ENCODE measurements at places on chromosomes 16 and 17.

DNA sequence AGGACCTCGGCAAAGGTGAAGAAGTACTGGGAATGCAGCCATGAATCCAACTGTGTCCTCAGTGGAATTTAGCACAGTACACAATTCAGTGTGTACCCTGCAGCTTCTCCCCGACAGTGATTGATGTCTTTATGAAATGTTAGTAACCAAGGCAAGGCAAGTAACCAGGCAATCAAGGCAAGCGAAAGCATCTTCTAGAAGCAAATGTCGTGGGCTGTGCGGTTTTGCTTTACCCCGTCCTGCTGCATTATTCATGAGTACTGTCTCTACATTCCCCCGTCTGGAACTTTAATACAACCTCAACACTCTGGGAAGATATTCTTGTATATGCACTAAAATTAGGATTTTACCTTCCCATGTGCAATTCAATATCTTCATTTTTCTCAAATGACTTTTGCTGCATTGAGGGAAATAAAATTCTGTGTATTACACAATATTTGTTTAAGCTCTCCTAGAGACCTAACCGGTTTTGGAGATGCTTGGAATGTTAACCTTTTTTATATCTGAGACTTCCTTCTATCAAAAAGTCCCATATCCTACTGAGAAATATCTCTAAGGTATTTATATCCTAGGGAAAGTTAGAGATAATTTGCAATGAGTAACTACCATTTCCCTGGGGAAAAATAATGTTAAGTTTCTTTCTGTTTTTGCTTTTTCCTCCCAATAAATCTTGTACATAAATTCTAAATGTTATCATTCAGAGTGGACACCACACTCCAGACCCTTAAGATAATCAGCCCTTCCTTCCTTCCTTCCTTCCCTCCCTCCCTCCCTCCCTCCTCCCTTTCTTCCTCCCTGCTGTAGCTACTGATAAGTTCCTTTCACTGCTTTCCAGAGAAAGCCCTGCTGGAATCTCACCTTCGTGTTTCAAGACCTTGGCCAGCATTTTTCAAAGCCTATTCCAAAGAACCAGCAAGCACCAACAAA is 51.9 kb upstream of the ADORA2B start:
- no peak for DNase-seq

DNA sequence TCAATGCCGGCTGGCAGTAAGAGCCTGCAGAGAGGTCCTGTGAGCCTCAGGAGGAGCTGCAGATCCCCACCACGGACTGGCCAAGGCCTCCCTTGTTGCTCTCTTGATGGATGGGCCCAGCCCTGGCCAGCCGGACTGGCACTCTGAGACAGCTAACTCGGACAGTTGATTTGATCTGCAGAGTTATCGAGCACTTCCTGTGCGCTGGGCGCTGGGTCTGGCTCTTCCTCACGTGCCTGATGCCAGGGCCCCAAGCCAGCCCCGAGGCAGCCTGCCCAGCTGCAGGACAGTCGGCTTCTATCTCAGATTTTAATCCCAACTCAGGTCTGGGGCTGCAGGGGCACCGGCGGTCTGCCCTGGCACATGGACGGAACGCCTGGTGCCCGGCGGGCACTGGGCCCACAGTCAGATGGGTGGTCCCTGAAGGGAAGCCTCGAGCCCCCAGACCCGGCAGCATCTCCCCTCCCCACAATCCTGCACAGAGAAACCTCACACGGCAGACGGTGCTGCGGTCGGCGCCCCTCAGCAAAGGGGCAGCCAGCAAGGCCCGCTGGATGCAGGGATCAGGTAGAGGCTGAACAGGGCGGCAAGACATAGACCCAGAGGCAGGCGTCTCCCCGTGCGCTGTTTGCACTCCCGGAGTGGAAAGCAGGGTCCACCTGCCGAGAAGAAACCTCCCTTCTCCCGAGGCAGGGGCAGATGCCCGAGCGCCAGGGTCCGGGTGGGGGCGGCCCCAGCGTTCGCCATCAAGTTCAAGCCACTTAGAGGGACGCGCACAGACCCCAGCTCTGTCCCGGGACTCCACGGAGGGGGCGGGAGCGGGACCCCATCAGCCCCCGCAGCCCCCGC is 34.0 kb downstream of the TIMM22 start:
- no peak for DNase-seq

GRCh38 chr16:76182041-76182635 is 95.1 kb upstream of the CNTNAP4 start:
- no peak for DNase-seq

DNA sequence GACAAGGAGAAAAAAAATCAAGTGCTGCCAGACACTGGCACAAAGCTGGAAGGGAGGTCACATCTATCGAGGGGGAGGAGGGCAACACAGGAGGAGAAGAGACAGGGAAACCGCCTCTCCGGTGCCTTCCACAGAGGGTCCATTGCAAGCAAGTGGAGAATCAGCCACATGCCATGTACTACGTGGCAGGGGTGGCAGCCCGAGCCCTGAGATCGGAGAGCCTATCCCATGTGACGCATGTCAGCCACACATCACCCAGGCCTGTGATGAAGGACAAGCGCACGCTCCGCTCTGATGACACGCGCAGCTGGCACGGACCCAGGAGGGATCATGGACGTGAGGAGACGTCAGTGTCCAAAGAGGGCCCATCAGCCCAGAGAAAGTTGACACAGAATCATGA is 30.1 kb downstream of the ADCY9 start:
- DNase-seq, result no peak

- no peak for DNase-seq
Observed at GRCh38 chr16:84811529-84811928, 8.3 kb upstream of the CRISPLD2 start.

- no peak for DNase-seq
Observed at GRCh38 chr17:32855620-32856019, 21.3 kb downstream of the MYO1D start.

- DNase-seq, result no peak
Observed at GRCh38 chr16:86951831-86952598, 365.2 kb downstream of the C16orf95 start.

DNA sequence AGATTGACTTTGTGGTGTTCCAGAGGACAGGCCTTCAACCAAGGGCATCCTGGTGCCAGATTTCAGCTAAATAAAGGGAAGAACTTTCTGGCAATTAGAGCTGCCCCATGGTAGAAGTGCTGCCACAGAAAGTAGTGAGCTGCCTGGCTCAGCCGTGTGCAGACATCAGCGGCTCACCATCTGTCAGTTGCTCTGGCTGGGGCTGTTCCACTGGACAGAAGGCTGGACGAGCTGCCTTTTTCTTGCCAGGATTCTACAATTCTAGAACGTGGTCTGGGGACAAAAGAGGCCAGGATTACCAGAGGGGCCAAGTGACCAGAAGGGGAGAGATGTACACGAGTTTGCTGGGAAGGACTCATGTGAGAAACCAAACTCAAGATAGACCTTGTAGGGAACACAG is 107.0 kb upstream of the RPL38 start:
- DNase-seq, result no peak

- DNase-seq, result no peak
Observed at GRCh38 chr16:63717806-63718205, 1404.1 kb downstream of the CDH11 start.

DNA sequence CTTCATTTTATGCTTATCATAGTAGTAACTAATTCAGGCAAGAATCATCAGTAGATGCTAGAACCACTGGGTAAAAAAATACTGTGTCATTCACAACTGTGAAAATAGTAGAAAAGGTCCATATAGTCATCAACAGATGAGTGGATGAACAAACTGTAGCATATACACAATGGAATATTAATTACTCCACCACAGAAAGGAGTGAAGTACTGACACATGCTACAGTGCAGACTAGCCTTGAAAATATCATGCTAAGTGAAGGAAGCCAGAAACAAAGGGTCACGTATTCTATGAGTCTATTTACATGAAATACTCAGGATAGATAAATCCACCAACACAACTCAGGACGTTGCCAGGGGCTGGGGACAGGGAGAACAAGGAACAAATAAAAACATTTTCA is 13.3 kb downstream of the USP22 start:
- no peak for DNase-seq

GRCh38 chr17:65975878-65976277 is 216.1 kb downstream of the CEP112 start:
- DNase-seq, result no peak

GRCh38 chr17:14859542-14859941 is 405.6 kb downstream of the PMP22 start:
- no peak for DNase-seq

- no peak for DNase-seq
Observed at GRCh38 chr16:58128181-58128631, 975 bp downstream of the CFAP20 start.

GRCh38 chr16:50644245-50644644 is 36.9 kb downstream of the SNX20 start:
- no peak for DNase-seq

DNA sequence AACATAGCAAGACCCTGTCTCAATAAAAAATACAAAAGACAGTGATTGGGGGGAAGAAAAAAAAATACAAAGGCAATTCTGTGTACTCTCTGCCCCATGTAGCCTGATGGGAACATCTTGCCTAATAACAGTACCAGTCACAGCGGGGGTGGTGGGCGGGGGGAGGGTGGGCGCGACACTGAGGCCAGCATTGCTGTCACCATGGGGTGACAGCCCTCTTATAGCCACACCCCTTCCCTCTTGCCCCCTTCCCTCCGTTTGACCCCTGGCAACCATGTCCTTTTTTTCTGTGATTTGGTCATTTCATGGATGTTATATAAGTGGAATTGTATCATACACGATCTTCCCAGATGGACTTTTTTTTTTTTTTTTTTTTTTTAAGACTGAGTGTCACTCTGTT is 80.9 kb downstream of the DNAH17 start:
- no peak for DNase-seq

GRCh38 chr16:49473773-49474172 is 100.2 kb downstream of the C16orf78 start:
- DNase-seq, result no peak

DNA sequence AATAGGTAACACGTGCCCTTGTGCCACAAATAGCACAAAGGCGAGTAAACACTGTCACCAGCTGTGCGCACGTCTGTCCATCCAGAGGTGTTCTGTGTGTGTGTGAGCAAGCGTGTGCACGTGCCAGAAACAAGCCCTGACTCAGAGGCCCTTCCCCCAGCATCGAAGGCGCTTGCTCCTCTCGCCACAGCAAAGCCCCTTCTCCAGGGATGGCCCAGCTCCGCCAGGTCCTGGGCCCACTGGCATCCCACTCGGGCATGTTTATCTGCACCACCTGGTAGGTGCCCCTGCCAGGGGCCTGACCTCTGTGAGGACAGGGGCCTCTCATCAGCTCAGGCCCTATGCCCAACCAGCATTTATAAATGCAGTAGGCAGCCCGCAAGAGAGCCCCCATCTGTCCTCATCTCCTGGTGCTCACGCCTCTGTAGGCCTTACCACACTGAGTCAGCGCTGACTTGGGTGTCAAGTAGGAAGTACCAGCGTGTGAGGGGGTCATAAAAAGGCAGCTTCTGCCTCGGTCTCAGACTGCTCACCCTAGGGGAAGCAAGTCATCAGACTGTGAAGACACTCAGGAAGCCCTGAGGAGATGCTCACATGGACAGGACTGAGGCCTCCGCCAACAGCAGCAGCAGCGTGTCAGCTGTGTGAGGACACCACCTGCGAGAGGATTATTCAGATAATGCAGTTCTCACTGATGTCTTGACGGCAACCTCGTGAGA is 10.8 kb downstream of the TMEM235 start:
- DNase-seq, result no peak

DNA sequence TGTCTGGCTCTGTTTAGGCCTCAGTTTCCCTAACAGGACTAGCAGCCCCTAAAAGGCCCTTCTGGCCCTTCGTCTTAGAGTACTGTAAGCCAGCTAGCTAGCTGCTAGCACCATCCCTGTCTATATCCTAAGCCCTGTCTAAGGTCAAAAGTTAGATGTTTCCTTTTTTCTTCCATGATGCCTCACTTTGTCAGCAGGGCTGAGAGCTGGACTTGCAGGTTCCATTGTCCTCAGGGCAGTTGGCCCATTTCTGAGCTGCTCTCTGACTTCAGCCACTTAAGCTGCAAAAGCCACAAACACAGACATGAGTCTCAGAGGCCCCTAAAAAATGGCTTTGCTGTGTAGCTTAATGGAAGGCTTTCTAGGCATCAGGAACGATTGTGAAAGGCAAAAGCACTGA is 187.7 kb downstream of the CBLN1 start:
- no peak for DNase-seq

- no peak for DNase-seq
Observed at GRCh38 chr17:9537177-9537776, 38.3 kb downstream of the STX8 start.

GRCh38 chr16:62760398-62760797 is 724.2 kb upstream of the CDH8 start:
- no peak for DNase-seq

DNA sequence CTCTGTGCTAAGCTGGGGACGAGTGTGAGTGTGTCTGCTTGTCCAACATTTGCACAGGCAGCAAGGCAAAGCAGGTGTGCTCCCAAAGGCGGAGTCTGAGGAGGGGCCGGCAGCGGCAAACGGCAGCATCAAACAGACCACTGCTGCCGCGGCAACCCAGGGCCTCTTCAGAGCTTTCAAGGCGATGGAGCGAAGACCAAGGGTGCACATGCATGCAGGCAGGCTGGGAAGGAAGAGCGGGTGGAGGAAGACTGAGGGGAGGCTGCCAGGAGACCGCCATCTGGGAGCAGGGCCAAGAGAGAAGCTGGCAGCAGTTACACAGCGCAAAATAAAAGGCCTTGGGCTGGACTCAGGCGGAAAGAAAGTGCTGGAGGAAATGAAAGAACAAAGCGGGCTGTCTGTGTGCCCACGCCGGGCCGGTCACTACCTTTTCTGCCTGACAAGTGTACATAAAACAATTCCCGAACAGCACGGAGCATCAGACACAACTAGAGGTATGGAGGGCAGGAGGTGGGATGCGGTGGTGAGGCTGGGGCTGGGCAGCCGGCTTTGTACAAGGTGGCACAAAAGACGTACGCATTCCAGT is 8.5 kb downstream of the TIMM22 start:
- DNase-seq, result no peak

- DNase-seq, result no peak
Observed at GRCh38 chr17:17088086-17088485, 45.8 kb downstream of the MPRIP start.

DNA sequence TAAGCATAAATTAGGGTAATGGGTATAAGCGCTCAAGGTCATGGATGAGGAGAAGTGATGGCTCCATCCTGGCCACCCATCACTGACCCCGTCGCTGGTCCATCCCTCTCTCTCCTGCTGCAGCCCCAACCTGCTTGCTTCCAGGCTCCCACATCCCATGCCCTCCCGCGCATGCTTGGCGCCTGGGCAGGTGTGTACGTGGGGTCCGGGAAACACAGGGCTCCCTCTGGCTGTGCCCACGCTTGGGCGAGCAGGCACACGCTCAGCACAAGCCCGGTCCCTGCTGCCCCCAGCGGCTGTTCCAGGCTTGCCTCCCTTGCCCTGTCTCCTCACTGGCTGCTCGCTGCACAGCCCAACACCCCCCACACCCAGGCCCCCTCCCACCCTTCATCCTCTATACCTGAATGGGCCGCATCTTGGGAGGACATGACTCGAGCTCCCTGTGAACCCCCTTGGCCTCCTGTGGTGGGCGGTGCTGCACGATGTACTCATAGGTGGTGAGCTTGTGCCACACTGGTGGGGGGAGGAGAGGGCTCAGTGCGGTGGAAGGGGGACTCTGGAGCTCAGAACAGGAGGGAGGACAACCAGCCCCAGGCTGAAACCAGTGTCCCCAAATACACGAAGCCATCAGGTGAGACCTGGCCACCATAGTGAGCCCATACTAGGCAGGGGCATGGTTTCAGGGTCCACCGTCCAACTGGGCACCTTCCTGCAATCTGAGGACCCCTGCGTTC is 4.7 kb upstream of the TPPP3 start:
- DNase-seq, result no peak

- DNase-seq, result no peak
Observed at GRCh38 chr16:87172632-87173031, 144.6 kb downstream of the C16orf95 start.

- DNase-seq, result no peak
Observed at GRCh38 chr16:71359431-71359830, 908 bp downstream of the CALB2 start.
